NCI-H1436 treated with DMSO at 0.1 percent for 48 hours (cell line): ENCODE measurements at places on chromosomes 4 and X.

DNA sequence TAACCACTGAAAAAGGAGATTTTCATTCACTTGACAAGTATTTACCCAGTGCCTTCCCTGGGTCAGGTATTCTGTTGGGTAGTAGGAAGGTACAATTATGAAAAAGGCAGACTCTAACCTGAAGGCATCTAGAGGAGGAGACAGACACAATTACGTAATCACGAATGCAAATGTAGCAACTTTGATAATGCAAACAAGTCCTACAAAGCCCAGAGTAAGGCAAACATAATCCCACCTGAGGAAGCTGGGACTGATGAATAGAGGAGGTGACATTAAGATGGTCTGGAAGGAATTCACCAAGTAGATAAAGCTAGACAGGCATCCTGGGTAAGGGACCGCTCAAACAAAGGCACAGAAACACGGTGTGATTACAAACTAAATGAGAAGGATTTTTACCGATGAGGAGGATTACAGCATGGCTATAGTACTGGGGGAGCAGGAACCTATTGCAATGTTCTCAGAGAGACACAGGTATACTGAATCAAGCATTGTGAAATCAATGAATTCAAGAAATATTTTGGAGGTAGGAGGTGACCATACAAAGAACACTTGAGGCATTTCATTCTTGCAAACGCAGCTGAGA, 37.1 kb downstream of the TMEM150C start:
- DNase-seq: peak; percentile 15

GRCh38 chrX:131895807-131896206, 127.3 kb upstream of the STK26 start:
- DNase-seq: no peak

DNA sequence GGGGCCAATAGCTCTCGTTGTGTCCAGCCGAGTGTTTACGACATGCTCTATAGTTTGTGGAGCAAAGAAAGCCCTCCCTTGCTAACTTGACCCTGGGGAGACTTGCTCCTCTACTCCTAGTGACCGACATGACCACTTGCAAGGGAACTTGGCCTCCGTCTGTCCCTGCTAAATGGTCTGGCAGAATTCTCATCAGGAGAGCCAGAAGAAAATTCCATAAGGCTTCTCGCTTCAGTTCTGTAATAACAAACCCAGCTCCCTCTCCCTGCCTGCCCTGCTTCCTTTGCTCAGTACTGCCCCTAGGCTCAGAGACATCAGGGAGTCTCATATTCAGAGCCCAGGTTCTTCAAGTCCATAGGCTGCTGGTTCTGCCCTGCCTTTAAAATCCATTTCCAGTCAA, 13.0 kb downstream of the DOCK11 start:
- no peak for DNase-seq

- DNase-seq: no peak
Observed at GRCh38 chr4:26150948-26151347, 169.9 kb upstream of the RBPJ start.

DNA sequence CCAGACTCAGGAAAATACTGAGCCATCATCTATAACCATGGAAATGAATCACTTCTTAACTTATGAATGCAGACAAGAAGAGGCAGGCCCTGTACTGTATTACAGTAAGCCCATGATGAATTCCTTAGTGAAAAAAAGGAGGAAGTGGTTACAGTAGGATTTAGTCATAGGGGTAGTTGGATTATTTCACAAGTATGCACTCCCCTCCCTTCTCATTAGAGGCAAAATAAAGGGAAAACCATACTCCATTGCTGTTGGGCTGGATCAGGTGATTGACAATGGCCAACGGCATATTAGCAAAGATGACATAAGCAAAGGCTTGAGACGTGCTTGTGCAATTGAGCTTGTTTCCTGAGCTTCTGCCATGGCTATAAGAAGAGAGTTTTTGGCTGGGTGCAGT, 181.1 kb upstream of the PRPS2 start:
- DNase-seq: no peak

DNA sequence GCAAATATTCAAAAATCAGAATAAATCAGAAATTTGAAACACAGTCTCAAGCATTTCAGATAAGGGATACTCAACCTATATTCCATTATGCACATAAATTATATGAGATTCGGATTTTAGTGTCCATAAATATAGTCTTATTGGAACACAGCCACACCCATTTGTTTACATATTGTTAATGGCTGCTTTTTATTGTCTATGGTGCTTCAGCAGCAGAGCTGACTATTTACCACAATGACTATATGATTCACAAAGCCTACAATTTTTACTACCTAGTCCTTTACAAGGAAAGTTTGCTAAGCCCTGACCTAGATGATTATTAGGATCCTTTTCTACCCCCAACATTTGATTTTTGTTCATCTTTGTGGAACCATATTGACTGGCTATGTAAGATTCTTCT, 63.9 kb downstream of the IL1RAPL1 start:
- DNase-seq: no peak

DNA sequence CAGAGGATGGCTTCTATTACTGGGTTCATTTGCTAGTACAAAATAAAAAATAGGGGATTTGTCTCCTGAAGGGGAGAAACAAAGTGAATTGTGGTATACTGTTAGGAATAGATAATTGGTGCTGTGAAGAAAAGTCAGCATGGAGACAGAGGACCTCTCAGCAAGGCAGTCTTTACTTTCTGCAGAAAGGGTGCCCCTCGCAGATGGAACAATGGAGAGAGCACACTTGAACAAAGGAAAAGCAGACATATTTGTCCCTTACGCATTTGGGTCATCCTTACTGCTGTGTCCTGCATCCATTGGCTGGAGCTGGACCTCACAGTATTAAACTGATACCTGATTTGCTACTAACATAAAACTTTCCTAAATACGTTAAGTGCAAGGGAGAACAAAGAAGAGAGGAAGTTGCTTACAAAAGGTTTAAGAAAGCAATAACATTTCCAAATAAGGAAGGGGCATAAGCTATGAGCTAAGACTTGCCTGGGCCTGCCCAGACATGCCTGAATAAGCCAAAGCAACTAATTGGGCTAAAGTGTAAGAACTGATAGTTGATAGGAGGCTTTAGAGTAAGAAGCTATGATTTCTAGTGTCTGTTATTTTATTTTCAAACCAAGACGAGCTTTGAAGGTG, 83.8 kb downstream of the CCKAR start:
- no peak for DNase-seq

GRCh38 chr4:123415576-123415975, 19.0 kb downstream of the SPRY1 start:
- no peak for DNase-seq

DNA sequence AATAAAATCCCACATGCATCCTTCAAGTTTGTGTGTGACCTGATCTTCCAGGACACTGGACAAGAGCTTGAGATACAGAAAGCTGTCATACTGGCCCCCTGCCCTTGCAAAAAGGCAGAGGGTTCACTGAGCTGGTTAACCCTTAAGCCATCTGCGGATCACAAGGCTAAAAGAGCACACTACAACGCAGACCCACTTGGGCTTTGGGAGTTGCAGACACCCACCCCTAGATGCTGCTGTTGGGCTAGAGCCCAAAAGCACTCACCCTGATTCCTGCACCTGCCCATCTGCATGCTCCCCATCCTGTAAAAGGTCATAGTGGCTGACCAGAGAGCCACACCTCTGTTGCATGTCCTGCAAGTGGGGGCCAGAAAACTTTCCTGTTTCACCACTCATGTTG, 51.1 kb downstream of the TXK start:
- no peak for DNase-seq

GRCh38 chr4:175386776-175387507, 425.1 kb downstream of the GPM6A start:
- DNase-seq: no peak

DNA sequence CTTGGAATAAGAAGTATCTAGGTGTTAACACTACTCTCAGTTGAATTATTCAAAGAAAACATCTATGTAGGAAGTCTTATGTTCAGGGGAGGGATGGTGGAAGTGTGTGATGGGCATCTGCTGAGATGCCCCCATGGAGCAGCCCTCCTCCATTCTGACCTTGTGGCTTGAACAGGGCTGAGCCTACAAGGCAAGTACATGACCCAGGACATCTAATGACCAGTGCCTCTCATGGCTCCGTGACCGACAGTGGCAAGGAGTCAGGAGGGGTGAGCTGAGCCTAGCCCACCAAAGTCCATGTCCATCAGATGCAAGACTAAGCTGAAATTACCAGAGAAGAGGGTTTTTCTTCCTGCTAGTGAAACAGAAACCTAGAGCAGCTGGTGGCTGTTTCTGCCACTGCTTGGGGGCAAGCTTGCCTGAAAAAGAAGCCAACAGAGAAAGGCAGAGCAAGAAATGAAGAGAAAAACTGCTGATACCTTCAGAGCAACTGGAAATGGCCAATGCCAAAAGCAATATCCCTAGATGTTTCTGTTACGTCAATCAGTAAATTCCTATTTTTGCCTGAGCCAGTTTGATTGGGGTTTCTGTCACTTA, 113.5 kb downstream of the TSPAN5 start:
- no peak for DNase-seq

DNA sequence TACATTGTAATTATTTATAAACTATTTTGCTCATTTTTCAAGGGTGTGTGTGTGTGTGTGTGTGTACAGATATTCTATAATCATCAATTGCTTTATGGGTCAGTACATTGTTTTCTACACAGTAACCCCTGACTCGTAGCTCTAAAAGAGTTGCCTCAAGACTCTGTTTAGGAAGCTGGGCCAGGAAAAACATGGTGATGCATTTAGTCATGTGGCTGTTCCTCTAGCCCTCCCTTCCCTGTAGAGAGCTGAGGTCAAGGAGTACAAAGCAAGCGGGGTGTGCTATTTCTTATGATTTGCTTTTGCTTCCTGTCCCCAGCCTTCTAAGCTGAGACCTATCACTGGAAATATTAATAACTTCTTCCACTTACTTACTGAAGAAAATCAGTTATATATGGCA, 34.8 kb upstream of the SPANXD start:
- no peak for DNase-seq

- no peak for DNase-seq
Observed at GRCh38 chr4:25000639-25001038, 30.1 kb downstream of the LGI2 start.

DNA sequence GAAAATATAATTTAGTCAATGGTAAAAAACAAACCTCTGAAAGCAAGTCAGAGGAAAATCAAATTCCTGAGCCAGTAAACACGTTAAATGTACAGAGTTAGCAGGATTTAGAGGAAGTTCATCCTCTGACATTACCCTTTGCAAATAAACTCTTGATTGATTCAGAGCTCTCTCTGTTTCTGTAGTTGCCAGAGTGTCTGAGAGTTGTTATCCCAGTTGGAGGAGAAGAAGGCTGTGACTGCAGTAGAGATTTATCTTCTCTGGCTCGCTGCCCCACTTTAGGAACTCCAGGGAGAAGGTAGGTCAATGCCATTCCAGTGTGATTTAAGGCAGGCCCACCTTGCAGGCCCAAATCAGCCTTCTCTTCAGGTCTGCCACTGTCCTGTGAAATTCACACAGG, 6.2 kb upstream of the AMOT start:
- DNase-seq: no peak

DNA sequence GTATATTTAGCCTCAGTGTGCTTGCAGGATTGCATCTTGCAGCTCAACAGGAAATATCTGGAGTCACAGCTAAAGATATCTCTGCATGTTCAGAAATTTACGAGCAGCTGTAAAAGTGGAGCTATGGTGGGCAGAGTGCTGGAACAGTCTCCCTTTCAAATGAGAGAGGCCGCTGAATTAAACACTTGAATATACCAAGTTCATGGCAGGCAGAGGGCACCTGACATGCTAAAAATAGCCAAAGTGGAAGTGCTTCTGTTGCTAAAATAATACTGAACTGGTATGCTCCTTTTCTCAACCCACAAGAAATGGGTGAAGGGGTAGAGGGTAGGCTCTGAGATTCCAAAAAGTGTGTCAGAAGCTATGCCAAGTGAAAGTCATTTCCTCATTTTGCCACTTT, 98.1 kb downstream of the MGST2 start:
- no peak for DNase-seq

DNA sequence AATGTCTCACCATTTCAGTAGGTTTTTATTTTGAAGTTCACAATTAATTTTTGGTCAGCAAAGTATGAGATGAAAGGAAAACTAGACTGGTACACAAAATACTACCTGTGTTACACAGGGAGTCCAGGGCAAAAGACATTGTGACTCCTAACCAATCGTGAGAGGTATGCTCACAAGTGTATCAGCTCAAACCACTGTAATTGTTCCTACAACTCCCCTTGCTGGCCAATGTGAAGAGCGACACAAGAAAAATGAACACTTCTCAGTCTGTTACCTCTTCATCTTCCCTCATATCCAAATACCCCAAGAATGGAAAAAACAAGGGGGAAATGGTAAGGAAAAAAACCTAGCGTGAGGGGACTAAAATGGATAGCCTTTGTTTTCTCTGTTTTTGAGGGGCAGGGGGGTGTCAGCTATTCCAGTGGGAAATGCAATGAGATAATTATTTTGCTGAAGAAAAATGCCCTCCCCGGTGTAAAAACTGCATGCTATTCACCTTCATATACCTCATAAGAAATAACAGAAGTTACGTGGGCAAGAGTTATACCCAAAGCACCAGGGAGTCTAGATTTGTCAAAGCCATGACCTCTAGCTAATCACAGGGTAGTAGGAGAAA, 30.6 kb upstream of the NSUN7 start:
- peak; percentile 78 for DNase-seq

- DNase-seq: no peak
Observed at GRCh38 chr4:71240094-71240493, 98.7 kb upstream of the SLC4A4 start.

DNA sequence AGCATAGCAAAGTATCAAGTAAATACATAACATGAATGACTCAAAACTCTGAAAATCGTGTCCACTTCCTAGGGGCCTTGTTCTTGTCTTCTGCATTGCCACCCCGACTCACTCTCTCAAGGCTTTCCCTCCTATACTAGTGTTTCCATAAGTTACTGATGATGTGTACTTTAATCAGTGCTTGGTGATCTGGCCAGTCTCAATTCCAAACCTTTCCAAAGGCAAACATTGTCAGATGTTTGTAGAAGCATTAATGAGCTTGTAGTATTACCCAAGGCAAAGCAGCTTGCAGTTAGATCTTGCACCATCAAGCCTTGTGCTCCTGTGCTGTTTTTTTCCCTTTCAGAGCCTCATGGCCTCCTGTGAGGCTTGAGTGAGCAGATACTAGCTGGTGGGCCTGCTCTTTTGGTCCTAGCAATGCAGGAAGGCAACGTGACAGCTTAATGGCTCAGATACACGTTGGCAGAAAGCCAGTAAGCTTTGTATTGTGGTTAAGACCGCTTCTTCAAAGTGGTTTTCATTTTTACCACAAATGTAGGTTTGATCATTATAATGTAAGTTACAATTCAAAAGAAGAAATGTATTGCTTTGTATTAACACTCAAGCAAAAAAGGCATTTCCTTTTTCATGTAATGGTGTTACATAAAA, 51.8 kb downstream of the RBPJ start:
- DNase-seq: peak; percentile 19

- DNase-seq: peak; percentile 35
Observed at GRCh38 chr4:105451346-105451745, 22.5 kb downstream of the PPA2 start.

- no peak for DNase-seq
Observed at GRCh38 chr4:67853336-67853735, 30.5 kb downstream of the TMPRSS11D start.

- no peak for DNase-seq
Observed at GRCh38 chr4:21768349-21769310, 179.9 kb downstream of the KCNIP4 start.
